ENCODE measurements at places on chromosomes 1 and 21.
A peak's percentile ranks its signal among the peaks of the same experiment; 100 is the strongest.

GRCh38 chr1:117231312-117231711 is 20.6 kb upstream of the VTCN1 start:
- DNase-seq, result no peak

DNA sequence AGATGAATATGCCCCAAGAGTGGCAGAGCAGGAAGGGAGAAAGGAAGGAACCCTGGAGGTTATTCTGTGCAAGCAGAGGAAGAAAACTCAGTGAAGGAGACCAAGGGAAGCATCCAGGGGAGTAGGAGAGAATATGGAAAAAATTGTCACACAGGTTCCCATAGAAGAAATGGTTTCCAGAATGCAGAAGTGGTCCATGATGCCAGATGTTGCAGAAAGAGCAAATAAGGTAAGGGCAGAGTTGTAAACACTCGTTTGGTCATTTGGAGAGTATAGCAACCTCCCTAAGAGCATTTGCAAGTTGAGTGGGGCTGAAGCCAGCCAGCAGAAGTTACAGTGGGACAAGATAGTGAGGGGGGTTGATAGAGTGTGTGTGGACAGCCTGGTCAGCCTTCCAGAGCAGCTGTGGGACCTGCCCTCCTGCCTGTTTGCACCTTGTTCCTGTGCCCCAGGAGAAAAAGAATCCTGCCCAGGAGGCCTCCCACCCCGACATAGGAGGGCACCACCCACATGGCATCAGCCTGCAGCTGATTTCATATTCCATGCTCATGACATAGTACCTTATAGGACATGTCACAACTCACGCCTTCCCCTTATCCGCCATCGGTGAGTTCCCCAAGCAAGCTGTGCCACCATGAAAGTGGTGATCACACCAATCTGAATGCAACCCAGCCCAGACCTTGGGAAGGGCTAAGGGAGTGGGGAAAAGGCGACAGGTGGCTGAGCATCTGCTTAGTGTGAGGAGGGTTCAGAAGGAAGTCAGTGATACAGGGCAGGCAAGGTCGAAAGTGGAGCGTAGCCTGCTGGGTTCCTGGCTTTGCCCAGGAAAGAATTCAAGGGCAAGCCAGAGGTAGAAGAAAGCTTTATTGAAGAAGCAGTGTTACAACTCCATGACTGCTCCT is 8.2 kb upstream of the NEK2 start:
- no peak for DNase-seq

- DNase-seq, result no peak
These were observed 27.7 kb downstream of the MYOG start for GRCh38 chr1:203057911-203058675.

DNA sequence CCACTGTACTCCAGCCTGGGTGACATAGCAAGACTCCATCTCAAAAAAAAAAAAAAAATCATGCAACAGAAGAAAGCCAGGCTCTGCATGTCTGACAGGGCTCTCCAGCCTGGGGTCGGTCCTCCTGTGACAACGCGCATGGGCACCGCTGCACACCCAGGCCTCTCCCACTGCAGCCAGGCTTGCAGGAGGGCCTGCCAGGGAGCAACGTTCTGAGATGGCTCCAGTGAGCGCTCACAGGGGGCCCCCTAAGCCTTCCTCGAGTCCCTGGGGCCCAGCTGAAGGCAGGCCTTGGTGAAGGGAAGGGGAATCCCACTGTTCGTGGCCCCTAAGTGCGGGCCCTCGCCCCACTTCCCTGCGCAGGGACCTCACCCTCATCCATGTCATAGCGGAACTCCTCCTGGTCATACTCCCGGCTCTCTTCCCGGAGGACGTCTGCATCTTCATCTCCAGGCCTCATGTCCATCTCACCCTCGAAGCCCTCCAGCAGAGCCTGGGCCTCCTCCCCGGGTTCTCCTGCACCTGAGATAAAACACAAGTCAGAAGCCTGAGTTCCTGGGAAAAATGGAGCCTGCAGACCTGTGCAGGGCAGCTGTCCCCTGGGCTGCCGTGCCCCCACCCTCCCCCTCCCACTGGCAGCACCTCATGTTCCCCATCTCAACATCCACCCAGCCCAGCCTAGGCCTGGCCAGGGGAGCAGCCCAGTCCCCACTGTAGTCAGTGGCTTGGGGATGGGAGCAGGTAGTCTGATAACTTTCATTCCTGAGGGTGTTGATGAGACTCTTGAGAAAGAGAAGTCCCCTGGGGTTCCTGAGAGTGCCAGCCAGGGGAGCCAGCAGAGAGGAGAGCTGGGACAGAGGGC is 20.3 kb downstream of the RSPH1 start:
- DNase-seq, result no peak

GRCh38 chr1:230643908-230644307 is 1.6 kb downstream of the COG2 start:
- no peak for DNase-seq

GRCh38 chr1:110005971-110006370 is 21.4 kb downstream of the AHCYL1 start:
- no peak for DNase-seq

- no peak for DNase-seq
These were observed 340.3 kb downstream of the SEC16B start for GRCh38 chr1:177629526-177629925.

GRCh38 chr21:34722684-34723300 is 54.0 kb downstream of the CLIC6 start:
- no peak for DNase-seq

DNA sequence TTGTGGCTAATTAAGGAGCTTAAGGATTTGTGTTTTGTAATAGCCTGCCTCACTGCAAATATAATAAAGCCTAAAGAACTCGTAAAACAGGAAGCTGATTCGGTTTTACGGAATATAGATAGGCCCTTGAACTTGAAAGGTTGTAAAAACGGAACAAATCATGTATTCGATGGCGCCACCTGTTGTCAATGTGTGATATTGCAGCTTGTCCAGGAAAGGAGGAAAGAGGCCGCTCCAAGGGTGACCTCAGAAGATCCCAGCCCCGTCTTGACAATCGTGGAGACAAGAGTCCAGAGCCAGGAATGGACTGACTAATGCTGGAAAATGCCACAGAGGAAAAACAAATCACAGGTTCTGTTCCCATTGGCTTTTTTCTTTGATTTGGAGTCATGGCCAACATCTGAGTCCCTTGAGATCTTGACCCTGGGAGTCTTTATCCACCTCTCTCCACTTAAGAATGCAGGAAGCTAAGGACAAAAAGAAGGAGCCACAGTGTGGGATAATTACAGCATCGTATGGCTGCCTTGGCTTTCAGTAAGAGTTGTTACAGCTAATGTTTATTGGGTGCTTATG is 7.0 kb upstream of the IGSF21 start:
- peak; percentile 64 for DNase-seq

DNA sequence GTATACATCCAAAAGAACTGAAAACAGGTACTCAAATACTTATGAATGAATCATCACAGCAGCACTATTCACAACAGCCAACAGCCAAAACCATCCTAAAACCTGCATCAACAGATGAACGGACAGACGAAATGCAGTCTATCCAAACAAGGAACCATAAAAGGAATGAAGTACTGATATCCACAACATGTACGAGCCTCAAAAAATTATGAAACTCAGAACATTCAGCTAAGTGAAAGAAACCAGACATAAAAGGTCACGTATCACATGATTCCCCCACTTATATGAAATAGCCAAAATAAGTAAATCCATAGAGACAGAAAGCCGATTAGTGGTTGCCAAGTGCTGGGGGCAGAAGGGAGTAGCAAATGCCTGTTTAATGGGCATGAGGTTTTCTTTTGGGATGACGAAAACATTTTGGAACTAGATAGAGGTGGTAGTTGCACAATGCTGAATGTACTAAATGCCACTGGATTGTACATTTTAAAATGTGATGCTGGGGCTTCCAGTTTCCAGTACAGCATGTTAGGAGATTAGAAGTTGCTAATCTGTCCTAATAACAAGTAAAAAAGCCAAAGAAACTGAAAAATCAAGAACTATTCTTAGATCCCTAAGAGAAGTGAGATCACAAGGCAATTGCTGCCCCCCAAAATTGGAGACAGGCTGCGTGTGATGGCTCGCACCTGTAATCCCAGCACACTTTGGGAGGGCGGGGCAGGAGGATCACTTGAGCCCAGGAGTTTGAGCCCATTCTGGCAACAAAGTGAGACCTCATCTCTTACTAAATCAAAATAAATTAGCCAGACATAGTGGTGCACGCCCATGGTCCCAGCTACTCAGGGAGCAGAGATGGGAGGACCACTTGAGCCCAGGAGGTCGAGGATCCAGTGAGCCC is 25.3 kb downstream of the CLSTN1 start:
- DNase-seq, result no peak

DNA sequence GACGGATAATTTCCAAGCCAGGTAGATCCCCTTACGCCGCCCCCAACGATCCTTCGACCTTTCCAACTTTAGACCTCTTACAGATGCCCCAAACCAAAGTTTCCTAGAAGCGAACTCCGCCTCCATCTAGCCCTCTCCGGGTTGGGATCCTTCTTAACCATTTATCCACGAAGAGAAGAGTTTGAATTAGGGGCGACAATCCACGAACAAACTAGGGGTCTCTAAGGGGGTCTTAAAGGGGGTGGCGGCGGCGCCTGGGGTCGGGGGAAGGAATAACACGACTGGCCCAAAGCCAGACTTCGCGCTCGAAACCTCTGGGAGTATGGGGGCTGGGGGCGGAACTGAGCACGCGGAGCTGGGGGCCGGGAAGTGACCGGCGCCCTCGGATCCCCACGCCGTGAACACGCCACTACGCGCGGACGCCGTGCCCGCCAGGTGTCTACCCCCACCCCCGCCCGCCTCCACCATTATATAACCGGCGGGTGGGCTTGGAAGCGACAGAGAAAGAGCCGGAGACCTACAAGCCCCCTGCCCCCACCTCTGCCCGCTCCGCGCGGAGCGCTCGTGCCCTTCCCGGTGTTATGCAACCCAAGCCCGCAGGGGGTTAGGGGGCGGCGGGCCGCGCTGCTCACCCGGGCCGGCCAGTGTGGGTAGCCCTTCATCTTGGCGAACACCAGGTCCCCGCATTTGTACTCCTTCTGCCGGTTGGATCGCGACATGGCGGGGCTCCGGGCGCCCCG is 594 bp downstream of the HDGF start:
- DNase-seq, result peak; percentile 86

- DNase-seq, result no peak
These were observed 1.1 kb upstream of the S100A9 start for GRCh38 chr1:153356392-153357075.

DNA sequence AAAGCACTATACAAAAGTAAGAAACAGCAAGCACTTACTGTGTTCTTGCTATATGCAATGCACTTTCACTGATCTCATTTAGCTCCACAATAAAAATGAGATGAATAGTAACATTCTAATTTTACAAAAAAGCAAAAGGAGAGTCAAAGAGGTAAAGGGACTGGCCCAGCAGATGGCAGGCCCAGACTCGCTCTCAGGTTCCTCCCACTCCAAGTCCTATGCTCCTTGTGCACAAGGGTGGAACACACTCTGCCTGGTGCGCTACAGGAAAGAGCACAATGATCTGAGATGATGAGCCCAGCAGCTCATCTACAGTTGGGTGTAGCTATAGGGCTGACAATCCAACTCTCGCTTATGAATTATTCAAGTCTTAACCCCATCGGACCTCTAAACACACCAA is 94.1 kb upstream of the LYST start:
- DNase-seq, result no peak

- DNase-seq, result no peak
These were observed 52.1 kb upstream of the LAPTM5 start for GRCh38 chr1:30809514-30810263.

DNA sequence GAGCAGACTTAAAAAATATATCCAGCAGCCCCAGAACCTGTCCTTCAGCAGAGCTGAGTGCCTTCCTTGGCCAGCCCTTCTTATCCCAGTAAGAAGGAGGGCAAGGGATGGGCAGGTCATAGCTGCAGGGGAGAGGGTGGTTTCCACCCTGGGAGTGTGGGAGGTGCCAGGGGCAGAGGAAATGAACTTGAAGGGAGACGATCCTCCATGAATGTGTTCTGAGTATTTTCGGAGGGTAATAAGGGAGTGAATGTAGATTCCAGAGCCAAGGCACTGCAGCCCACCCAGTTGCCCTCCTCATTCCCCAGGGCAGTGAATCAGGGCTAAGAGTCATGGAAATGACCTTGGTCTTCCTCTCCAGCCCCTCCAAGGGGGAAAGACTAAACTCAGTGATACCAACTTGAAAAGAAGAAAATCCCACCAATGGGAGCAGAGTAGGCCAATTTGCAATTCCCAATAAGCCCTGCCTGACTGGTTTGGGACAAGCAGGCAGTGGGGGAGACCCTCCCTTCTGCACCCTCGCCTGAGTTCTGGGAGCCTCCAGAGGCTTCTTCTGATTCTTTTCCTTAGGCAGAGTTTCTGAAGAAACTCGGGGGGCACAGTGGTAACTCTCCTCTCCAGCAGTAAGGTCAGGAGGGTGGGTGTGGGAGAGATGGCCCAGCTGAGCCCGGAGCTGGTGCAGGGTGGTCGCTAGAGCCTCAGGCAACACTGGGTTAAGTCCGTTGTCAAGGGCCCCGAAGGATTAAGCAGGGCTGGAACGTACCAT is 4.2 kb downstream of the MYOG start:
- no peak for DNase-seq

DNA sequence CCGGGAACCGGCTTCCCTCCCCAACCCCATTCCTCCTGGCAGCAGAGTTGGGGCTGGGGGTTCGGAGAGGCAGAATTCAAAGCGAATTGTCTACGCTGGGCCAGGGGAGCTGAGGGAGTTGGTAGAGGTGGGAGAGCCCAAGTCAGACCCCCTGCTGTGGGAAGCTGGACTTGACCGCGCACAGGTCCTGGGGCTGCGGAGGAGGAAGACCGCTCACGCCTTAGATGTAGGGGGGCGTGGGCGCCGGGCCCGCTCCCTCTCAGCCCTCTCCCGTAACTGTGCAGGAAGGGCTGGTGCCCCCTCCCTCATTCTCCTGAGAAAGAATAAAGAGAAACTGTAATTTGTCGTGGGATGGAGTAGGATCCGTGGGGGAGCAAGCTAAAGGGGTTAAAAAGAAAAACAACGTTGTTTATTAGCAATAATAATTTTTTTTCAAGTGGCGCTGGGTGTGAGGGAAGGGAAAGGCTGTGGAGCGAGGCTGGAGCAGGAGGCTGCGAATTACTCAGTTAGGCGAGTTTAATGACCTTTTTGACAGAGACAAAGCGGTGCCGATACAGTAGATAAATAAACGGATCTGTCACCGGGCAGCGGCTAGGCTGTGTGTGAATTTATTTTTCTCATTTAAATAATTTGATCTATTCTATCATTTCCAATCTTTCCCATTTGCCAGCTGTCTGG is 838 bp upstream of the GRIK3 start:
- no peak for DNase-seq

DNA sequence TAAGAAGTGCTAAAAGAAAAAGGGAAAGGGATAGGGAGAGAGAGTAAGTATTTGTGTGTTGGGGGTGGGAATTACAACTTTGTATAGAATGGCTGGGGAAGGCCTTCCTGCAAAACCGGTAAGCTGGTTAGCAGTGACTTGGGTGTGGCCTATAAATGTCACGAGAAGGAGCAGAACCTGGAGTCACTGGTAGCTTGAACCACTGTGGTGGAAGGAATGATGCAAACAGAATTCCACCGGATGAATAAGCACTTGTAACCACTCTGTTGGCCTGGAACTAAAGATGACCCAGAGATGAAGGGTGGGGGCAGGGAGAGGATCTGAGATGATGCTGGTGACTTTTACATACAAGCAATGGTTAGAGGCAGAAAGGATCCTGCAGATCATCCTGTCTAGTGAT is 8.9 kb downstream of the XKR8 start:
- DNase-seq, result no peak

GRCh38 chr1:44292651-44293050 is 62.4 kb downstream of the ERI3 start:
- DNase-seq, result no peak

- no peak for DNase-seq
These were observed 353.8 kb upstream of the PLXNA2 start for GRCh38 chr1:208598021-208598420.

- DNase-seq, result no peak
These were observed 6.1 kb downstream of the PLPP3 start for GRCh38 chr1:56573311-56573710.
